Activated CD8-positive, alpha-beta memory T cell treated with anti-CD3 and anti-CD28 coated beads, Interleukin-2, amount 10 ng/mL, durations not matched to agents 7 days and 5 days (primary cell): ENCODE measurements at places on chromosomes 2 and 18. TPM values are rescaled to one million over a fixed set of nuclear protein-coding genes. Genes with fewer than 3 reads are reported as not detected.

Gene KATNAL2
- 0.79 TPM for total RNA-seq

Gene CRYGC
- total RNA-seq, result not detected

DNA sequence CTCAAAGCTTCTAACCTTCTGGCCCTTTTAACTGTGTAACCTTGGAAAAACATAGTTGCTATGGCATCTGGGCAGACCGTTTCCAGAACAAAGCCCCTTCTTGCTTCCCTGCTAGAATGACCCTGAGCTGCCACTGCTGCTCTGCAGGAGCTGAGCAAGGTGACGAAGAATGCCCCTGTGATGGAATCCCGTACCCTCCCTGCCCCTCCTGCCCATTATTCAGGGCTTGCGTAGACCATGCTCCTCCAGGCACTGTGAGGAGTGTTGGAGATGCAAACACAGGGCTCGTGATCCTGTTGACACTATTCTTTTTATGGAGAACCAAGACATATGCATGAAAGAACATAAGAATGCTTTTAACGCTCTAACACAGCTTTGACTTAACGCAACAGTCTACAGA lies 191.1 kb downstream of the CDH2 start:
- no peak for DNase-seq

Gene CELF4
- not detected for total RNA-seq

Gene TGFA
- not detected for total RNA-seq

GRCh38 chr2:166695154-166695553 lies 193.1 kb upstream of the XIRP2 start:
- no peak for DNase-seq
